ENCODE measurements at places on chromosomes 11 and 22. TPM values are rescaled to one million over a fixed set of nuclear protein-coding genes. Genes with fewer than 3 reads are reported as not detected.

DNA sequence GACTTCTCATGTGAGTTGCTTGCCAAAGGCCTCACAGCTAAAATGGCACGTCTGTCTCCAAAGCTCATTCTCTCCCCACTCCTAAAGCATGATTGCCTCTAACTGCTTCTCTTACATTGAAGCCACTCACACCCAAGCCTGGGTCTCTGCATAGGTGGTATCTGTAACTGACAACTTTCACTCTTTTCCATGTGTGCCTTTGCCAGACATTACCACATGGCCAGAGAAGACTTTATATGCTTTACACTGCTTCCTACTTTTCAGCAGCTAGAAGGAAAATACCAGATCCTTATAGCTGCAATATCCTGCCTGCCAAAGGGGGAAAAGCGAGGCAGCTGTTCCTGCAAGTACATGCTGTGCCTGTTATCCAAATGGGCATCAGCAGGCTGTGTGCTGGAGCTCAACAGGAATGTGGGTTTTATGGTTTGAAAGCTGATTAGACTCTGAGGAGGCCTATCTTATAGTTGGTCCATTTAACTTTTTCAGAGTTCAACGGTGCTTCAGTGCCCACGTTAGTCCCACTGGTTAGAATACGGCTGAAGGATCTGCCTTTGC is 547.1 kb downstream of the RAB38 start:
- DNase-seq, result peak; percentile 8

DNA sequence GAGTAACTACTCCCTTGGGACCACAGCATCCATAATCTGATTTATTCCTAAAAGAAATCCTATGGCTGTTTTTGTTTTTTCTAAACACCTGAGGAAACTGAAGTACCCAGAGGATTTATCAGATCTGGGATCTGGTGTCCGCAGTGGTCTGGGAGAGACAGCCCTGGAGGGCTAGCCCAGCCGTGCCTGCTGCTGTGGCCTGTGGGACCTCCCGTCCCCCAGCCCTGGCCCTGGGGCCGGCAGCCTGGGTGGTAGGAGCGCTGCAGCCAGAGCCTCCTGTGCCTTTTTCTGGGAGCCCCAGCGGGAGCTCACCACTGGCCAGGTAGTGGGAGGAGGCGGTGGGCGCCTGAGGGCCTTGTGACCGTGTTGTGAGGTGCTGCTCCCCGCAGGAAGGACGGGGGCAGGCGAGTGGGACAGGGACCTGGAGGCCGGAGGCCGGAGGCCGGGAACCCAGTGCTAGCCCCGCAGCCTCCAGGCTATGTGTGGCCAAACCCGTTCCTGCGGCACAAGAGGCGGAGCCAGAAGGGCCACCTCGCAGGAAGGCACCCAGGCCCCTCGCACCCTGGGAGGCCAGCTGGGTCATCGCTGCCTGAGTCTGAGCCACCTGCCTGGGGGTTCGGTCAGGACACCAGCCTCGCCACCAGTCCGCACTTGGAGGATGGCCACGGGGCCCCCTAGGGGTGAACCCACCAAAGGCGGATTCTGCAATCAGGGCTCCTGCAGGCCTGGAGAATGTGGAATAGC is 18.2 kb upstream of the C11orf96 start:
- no peak for DNase-seq

- DNase-seq, result no peak
Observed at GRCh38 chr11:15867871-15868270, 488.5 kb downstream of the SOX6 start.

DNA sequence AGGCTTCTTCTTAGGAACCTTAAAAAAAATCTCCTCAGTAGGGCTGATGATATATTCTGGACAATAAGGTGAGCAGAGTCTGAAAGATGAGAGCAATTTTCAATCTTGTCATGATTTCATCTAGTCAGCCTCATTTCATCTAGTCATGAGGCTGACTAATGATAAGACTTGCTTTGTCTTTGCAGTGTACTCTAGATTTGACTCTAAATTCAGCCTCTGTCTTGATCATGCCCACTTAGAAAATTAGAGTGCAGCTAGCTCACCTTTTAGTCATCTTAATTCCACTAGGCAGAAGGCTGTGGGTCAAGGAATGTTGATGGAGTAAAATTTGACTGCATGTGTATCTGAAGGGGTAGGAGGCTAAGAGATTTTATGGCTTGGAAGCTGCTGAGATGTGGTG is 5.5 kb downstream of the EHF start:
- DNase-seq, result no peak

DNA sequence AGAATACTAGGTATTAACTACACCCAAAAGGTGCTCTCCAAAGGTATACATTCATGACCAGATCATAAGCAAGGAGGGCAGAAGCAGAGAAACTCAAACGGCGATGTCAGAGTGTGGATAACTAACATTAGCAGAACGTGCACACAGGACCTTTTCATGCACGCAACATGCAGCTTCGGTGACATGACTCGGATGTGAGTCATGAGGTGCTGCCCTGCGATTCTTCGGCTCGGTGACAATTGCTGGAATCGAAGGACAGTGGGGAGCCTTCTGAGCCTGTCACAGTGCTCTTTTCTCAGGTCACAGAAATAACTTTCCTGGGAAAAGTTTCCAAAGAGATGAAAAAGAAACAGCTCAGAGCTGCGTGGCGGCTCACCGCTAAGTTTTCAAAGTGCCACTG is 418.5 kb upstream of the SYN3 start:
- DNase-seq, result no peak

DNA sequence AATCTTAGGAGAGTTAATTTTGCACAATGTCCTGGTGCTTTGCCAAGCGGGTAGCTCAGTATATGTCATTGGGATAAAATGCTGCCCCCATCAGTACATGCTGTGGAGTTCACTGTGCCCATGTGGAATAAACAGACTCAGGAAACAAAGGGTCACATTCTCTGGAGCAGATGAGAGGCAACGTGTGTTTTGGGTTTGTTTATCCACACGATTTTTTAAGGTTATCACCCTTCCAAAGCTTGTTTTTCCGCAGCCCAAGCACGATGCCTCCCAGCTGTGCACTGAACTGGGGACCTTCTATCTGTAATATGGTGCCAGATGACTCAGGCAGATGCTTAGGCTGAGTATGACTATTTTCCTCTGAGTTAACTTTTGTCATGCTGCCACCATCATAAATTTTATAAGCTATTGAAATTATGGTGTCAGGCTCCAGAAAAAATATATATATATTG is 6.5 kb downstream of the OR4D6 start:
- DNase-seq, result peak; percentile 26

The MN1 gene
- total RNA-seq, result 8.4 TPM

DNA sequence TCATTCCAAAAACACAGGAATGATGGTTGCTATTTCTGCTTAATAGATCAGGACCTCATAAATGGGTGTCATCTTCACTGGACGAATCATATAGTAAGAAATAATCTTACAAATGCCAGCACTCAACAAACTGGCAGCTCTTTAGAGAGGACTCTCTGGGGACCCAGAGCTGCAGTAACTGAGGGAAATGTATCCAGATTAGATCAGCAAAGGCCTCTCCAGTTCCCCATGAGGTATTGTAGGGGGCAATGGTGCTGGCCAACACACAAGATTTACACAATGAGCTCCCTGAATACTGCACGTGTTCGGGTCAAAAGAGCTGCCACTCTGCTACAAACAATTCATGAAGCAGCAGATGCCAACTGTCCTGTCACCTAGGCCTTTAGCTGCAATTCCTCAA is 110.2 kb downstream of the RBFOX2 start:
- peak; percentile 38 for DNase-seq

The UBASH3B gene
- 15.3 TPM for total RNA-seq

- DNase-seq, result no peak
Observed at GRCh38 chr22:37269936-37270678, 12.2 kb upstream of the CYTH4 start.

DNA sequence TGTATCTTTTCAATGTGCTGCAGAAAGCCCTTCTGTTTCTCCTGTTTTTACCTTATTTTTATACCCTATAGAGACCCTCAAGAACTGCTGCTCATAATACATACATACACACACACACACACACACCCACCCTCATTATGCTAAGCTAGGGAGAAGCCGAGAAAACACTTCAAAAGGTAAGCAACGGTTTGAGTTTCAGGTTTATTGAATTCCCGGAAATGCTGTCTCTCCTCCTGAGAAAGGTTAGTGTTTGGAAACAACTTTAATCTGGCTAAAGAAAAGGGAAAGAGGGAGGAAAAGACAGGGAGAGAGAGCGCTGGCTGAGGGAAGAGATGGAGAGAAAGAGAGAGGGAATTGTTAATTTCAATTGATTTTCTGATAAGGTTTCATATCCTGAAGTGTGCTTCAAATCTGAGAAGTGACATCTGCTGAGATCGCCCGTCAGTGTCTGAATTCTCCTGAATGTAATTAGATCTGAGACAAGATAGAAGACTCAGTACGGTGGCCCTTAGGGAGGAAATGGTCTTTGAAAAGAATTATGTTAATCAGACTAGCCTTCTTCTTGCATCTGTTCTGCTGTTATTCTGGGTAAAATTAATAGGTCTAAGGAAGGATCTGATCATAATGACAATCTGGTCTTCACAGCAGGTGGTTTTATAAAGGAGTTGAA is 169.1 kb downstream of the NXPE2 start:
- DNase-seq, result peak; percentile 80

DNA sequence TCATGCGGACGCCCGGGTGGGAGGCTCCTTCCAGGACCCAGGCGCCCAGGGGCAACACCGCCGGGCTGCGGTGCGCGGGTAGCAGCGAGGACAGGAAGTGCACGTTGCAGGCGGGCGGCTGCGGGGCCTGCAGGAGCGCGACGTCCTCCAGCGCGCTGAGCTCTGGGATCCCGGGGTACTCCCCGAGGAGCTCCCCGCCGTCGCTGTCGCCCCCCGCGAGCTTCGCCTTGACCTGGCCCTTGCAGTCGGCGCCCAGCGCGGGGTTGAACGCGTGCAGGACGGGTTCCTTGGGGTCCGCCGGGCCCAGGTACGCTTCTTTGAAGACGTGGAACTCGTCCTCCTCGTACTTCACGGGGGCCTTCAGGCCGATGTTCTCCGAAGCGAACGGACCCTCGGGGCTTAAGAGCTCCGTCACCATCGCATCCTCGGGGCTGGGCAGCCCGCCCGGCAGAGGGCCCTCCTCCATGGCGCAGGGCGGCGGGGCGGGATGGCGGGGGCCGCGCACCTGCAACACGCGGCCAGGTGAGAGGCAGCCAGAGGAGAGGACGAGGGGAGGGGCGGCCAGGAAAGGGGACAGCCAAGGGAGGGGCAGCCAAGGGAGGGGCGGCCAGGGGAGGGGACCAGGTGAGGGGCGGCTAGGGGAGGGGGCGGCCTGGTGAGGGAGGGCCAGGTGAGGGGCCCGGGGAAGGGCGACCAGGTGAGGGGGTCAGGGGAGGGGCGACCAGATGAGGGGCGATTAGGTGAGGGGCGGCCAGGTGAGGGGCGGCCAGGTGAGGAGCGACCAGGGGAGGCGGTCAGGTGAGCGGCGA is 921 bp downstream of the TESMIN start:
- DNase-seq, result no peak

DNA sequence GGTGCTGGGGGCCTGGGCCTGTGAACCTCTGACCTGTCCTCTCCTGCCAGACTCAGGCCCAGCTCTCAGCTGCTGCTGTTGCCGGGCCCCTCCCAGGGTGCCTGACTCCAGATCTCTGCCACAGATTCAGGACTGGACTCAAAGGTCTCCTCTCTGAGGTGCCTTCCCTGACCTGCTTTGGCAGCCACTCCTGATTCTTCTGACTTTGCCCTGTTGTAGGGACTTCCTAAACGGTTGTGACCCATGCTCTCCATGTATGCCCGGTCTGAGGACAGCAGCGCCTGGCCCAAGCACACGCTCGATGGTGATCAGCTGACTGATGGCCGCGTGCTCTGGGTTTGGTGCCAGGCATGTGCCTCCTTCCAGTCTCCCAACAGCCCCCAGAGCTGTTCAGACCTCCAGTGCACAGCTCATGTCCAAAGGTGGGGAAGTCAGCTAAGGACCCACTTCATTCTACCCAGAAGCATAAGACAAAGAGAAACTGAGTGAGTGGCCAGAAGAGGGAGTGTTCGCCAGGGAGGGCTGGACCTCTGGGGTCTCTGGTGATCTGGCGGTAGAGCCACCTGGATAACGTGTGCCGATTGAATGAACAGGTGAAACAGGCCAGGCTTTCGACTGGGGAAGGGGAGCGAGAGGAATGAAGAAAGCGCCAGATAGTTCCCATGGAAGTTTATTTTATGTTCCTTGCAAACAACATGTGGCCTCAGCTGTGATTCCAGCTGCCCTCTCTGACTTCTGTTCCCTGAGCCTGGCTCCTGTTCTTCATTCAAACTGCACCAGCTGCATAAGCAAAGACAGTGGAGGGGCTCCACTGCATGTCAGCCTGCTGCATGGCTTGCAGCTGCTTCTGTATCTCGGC is 8.1 kb upstream of the TOP3B start:
- no peak for DNase-seq

DNA sequence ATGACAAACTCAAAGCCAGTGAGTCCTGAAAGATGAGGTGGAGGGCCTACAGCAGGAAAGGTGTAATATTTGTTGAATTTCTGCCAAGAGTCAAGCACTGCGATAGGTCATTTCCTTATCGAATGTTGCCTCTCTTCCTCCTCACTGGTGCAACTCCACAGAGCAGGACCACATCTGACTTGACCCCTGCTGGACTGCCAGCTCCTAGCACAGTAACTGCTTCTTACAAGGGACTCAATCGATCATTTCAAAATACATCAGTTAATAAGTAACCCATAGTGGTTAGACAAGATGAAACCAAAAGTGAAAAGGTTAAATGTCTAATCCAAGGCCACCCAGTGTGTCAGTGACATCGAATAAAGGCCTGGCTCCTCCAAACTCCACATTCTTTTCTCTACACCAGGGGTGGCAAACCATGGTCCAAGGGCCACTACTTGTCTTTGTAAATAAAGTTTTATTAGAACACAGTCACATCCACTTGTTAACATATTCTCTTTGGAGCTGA is 98.5 kb upstream of the CSNK2A3 start:
- no peak for DNase-seq

- no peak for DNase-seq
Observed at GRCh38 chr22:41539146-41540005, 4.9 kb downstream of the POLR3H start.

DNA sequence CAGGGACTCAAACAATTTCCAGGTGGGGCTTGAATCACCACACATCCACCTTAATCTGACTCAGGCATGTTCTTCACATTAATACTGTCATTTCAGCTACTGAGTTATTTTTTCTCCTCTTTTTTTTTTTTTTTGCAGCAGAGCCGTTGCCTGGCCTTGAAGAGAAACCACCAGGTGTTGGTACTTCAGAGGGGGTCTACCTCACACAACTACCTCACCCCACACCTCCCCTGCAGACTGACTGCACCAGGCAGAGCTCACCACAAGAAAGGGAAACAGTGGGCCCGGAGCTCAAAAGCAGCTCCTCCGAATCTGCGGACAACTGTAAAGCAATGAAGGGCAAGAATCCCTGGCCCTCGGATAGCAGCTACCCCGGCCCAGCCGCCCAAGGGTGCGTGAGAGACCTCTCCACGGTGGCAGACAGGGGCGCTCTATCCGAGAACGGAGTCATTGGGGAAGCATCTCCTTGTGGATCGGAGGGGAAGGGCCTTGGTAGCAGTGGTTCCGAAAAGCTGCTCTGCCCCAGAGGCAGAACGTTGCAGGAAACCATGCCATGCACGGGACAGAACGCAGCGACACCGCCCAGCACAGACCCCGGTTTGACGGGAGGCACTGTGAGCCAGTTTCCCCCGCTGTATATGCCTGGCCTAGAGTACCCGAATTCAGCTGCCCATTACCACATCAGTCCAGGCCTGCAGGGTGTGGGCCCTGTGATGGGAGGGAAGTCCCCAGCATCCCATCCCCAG is 15.1 kb upstream of the SLC25A18 start:
- no peak for DNase-seq

GRCh38 chr11:9038541-9038940 is 34.7 kb upstream of the NRIP3 start:
- no peak for DNase-seq
